Hematopoietic multipotent progenitor cell treated with erythropoietin and hydrocortisone succinate and interleukin-3 and kit ligand, for 4 days (in vitro differentiated cells): ENCODE measurements at places on chromosomes 7 and 10.

DNA sequence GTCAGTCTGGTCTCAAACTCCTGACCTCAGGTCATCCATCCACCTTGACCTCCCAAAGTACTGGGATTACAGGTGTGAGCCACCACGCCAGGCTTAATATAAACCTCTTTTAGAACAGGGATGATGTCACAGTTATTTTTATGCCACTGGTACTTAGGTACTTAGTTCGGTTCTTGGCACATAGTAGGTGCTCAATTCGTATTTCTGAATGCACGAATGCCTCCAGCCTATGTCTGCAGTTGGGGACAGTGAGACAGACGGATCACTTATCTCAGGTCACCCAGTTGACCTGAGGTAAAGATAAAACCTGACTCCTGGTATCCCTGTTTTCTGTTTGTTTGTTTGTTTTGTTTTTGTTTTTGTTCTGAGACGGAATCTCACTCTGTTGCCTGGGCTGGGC lies 6.1 kb upstream of the NAT16 start:
- DNase-seq = no peak

GRCh38 chr10:129912986-129913695 lies 50.9 kb downstream of the EBF3 start:
- no peak for DNase-seq

DNA sequence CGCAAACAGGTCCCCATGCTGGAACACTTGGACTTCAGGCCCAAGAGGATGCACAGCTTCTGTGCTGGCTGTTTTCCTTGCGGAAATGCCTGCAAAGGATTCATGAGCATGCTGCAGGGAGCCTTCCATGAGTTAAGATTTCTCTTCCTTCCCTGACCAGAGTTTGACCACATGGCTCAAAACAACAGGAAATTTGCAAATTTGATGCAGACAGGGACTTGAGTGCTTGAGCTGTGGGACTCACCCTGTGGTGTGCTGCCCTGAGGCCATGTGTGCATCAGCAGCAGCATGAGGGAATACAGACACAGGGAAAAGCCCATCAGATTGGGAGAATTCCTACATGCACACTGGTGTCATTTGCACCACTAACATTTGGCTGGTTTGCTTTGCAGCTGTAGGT lies 195.4 kb downstream of the CDC14C start:
- DNase-seq = no peak

DNA sequence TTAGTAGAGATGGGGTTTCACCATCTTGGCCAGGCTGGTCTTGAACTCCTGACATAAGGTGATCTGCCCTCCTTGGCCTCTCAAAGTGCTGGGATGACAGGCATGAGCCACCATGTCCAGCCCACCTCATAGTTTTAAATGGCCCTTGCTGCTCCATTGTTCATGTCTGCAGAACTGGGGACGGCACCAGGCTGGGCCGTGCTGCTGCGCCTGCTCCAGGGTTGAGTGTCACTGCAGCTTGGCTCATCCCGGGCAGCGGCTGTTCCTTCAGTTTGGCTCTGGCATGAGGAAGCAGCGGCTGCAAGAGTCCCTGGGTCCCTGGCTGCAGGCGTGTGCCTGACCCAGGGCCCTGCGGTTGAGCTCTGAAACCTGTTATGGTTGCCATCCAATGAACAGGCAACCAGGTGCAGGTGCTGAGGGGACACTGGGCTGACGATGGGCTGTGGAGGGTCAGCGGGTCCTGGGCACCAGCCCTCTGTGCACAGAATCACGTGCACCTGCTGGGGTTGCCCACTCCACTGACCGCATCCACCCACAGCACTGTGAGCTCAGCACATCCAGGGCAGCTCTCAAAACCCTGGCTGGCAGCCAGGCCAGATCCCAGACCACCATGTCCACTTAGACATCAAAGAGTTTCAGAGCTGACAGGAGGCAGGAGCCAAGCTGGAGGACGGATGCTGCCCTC lies 70.2 kb upstream of the PPP2R2D start:
- no peak for DNase-seq

GRCh38 chr7:2168615-2169311 lies 64.0 kb downstream of the MAD1L1 start:
- DNase-seq = no peak

DNA sequence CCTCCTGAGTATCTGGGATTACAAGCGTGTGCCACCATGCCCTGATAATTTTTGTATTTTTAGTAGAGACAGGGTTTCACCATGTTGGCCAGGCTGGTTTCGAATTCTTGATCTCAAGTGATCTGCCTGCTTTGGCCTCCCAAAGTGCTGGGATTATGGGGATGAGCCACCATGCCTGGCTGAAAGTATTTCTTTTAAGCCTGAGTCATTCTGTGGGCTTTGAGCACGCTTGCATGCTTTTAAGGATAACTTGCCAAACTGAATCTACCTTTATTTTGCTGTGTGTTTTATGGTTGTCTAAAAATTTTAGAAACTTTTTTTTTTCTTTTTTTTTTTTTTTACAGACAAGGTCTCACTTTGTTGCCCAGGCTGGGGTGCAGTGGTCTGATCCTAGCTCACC lies 33.2 kb downstream of the CNNM2 start:
- DNase-seq = no peak

GRCh38 chr7:128099204-128099671 lies 68.0 kb upstream of the LRRC4 start:
- DNase-seq = no peak

- DNase-seq = no peak
Observed at GRCh38 chr10:95350830-95351228, 60.0 kb upstream of the PDLIM1 start.

DNA sequence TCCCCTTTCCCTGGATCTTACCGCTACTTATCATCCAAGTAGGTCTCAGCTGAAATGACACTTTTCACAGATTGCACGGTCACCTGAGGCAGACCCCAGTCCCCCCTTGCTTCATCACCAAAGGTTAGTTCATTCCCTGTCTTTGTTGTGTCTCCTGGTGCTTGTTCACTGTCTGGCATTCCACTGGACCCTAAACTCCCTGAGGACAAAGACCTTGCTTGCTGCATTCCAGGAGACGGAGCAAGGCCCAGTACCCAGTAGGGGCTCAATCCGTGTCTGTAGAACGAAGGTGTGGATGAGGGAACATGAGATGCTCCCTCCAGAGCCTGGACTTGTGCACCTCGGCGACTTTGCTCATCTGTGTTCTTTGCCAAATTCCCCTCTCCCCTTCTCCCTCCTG lies 160.0 kb downstream of the RAB11FIP2 start:
- no peak for DNase-seq

DNA sequence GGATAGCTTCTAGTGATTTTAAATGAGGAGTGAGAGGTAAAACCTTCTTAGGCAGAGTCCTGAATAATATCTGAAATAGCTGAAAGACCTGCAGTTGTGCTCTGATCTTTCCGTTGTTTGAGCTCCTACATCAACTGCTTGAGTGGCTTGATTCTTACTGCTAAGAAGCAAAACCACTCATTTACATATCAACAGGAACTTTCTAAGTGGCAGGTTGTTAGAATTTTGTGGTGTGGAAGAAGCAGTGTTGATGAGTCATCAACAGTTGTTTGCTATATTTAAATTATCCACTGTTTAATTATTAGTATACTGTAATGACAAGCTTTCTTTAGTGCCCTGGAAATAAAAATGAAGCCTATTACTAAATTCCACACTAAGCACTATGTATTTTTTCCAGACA lies 689.5 kb downstream of the DNAJB9 start:
- no peak for DNase-seq

GRCh38 chr7:98185101-98185500 lies 26.1 kb upstream of the BHLHA15 start:
- DNase-seq = no peak

- no peak for DNase-seq
Observed at GRCh38 chr10:75911426-75911825, 480.0 kb downstream of the LRMDA start.

DNA sequence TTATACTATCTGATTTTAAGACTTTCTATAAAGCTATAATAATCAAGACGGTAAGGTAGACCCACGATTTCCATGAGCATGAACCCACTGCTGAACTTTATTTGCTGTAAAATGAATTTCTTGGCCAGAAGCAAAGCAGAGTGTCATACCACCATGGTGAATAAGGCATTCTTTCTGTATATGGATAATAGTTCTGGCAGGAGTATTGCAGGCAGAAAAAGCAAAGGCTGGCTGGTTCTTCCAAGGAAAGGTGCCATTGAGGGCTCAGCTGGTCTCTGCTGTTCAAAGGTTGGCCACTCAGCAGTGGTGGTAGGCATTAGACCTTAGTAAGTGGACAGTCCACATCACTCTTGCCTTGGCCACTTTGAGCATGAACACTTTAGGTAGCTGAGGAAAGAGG lies 104.1 kb upstream of the KCNMA1 start:
- no peak for DNase-seq

GRCh38 chr7:158525648-158526484 lies 61.8 kb downstream of the PTPRN2 start:
- no peak for DNase-seq

DNA sequence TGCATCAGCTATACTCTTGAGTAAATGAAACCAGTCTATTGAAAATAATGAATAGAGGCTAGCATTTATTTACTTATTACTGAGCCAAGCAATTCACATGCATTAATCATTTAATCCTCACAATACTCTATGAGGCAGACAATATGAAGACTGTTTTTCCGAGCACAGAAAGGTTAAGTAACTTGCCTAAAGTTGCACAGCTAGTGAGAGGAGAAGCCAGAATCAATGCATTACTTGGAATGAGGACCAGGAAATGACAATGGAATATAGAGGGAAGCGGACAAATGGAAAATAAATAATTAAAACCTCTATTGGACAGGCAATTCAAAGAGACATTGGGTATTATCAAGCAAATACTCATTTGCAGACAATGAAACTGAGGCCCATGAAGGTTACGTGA lies 207.6 kb upstream of the PRKCQ start:
- DNase-seq = no peak

- no peak for DNase-seq
Observed at GRCh38 chr10:24822590-24822989, 98.9 kb upstream of the ARHGAP21 start.

DNA sequence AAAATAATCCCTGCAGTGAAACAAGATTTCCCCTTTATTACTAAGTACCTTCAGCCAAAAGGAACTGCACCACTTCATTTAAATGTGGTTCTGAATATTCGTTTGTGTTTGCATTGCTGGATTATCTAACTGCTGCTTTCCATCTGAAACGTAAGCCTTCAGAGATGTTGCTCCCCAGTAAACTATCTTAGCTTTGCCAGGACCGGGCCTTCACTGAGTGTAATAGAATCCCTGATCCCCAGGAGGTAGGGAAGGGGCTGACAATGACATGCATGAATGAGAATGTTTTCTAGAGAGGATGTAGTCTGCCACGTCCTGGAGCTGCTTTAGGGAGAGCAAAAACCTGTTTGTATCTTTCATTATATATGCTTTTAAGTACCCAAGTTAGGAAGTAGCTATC lies 19.5 kb upstream of the INSYN2A start:
- DNase-seq = no peak

- peak; percentile 54 for DNase-seq
Observed at GRCh38 chr7:157299613-157300368, 37.0 kb upstream of the DNAJB6 start.

DNA sequence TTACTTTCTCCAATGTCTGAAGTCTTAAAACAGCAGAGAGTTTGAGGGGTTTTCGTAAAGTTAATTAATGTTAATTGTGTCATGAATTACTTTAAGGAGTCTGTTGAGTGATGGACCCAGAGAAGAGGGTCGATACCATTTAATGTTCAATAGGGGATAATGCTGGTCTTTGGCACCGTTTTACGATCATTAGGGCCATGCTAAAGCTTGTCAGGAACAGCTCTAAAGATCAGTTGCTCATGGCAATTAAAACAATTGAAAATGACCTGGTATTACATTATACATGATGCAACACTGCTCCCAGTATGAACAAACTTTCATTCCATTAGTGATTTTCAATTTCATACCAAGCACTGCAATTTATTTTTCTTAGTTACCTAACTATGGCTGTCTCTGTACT lies 296.9 kb downstream of the ETV1 start:
- no peak for DNase-seq

- DNase-seq = no peak
Observed at GRCh38 chr10:20007426-20007825, 191.2 kb downstream of the PLXDC2 start.

- no peak for DNase-seq
Observed at GRCh38 chr10:7388602-7389001, 22.2 kb downstream of the SFMBT2 start.

DNA sequence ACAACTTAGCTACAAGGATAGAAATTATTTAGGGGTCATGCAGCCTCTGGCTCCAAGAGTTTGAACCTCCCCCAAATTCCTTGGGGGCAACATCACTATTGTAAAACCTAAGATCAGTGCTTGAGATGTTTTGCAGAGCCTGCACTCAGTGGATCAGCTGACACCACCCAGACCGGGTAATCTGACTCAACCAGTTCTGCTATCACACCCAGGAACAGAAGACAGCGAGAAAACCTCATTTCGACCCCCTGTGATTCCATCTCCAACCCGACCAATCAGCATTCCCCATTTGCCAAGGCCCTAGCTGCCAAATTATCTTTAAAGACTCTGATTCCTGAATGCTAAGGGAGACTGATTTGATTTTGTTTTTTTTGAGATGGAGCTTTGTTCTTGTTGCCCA lies 5.2 kb downstream of the TACR2 start:
- DNase-seq = peak; percentile 72

- no peak for DNase-seq
Observed at GRCh38 chr7:105653441-105654005, 72.2 kb upstream of the EFCAB10 start.

DNA sequence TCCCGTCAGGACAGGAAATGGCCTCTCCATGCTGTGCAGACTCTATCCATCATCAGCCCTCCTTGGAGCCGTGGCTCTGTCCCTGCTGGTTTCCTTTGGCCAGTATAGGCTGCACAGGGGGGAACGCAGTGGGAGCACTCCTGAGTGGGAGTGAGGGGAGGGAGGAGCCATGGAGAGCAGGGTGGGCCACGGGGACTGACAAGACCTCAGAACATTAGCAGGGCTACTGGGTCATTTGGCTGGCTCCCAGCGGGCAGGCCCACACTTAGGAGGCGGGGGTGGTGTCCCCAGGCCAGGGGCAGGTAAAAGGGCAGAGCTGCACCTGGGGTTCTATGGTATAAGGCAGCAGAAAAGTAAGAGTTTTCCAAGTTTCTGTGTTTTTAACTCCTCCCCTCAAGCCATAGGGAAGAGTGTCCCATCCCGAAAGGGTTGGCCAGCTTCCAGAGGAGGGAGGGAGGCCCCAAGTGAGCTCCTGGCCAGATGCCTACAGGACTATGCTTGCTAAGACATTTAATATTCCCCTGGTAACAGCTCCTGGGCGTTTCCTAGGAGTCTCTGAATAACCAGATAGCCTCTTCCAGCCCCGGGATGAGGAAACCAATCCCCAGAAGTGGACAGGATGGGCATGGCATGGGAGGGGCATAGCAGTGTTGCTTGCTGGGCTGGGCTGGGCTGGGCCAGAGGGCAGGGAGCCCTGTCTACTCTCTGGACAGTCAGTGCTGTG lies 5.5 kb upstream of the OPN4 start:
- DNase-seq = no peak

- DNase-seq = peak; percentile 71
Observed at GRCh38 chr7:468681-469562, 50.7 kb downstream of the PDGFA start.

GRCh38 chr7:43535031-43535451 lies 47.9 kb upstream of the STK17A start:
- no peak for DNase-seq
